ENCODE measurements at places on chromosomes 5 and 9. TPM values are rescaled to one million over a fixed set of nuclear protein-coding genes. Genes with fewer than 3 reads are reported as not detected.

Gene SLU7
- 62.5 TPM for total RNA-seq

- no peak for DNase-seq
Observed at GRCh38 chr5:31048282-31049270, 144.9 kb upstream of the CDH6 start.

Gene GCNT4
- total RNA-seq: 7.9 TPM

Gene NKD2
- total RNA-seq: 2.0 TPM

DNA sequence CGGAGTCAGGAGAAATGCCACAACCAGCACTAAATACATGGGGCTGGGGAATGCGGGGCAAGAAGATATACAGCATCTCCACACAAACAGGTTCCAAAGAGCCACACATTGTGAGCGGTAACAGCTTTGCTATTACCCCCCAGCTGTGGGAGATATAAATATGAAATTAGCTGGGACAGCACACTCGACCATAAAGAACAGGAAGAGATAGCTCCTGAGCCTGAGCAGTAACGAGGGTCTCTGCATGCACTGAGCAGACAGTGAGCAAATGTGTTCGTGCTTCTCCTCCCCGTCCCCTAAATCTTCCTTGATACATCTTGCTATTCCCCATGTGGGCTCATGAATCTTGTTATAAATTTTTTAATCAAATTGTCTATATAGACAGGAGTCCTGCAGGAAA, 53.1 kb downstream of the ADAMTS2 start:
- DNase-seq: no peak

DNA sequence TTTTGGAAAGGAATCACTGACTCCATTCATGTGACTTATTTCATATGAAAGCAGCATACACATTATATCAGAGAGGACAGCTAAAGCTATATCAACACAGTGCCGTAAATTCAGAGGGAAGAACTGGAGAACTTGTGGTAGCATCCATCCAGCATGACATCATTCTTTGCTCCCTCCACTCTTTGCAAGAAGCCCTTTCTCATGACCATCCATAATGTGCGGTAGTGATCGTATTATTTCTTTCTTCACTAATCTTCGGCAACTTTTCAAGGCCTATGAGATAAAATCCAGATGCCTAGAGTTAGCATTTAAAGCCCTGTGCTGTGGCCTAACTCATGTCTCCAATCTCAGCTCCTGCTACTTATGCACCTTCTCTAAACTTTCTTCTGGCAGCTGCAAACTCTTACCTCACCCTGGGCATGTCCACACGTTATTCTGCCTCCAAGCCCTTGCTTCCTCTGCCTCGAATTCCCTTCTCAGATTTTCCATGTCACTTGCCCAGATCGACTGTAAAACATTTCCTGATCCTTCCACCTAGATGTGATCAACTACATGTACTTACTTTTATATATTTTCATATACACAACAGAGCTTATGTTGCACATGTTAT, 307.3 kb upstream of the SGCD start:
- DNase-seq: no peak

- DNase-seq: no peak
Observed at GRCh38 chr9:23774266-23774665, 51.8 kb downstream of the ELAVL2 start.

All from hepatocyte (in vitro differentiated cells).